ENCODE measurements at places on chromosomes 5 and 9.

DNA sequence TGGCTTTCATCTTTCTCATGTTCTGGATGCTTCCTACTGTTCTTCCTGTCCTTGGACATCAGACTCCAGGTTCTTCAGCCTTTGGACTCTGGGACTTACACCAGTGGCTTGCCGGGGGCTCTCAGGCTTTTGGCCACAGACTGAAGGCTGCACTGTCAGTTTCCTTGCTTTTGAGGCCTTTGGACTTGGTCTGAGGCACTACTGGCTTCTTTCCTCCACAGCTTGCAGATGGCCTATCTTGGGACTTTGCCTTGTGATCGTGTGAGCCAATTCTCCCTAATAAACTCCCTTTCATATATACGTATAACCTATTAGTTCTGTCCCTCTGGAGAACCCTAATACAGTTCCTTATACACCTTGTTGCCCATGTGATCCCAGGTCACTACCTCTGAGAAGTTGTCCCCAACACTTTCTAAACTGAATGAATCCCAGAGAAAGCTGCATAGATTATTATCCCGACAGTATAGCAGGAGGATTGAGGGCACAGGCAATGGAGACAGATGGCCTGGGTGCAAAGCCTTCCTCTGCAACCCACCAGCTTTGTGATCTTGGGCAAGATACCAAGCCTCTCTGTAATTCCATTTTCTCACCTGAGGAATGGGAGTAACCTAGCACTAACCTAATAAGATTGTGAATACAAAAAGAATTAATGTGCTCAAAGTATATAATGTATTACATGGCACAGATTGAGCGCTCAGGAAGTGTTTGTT lies 449.6 kb upstream of the BRINP1 start:
- no peak for DNase-seq

- no peak for DNase-seq
These were observed 38.2 kb upstream of the ZSWIM6 start for GRCh38 chr5:61293873-61294272.

DNA sequence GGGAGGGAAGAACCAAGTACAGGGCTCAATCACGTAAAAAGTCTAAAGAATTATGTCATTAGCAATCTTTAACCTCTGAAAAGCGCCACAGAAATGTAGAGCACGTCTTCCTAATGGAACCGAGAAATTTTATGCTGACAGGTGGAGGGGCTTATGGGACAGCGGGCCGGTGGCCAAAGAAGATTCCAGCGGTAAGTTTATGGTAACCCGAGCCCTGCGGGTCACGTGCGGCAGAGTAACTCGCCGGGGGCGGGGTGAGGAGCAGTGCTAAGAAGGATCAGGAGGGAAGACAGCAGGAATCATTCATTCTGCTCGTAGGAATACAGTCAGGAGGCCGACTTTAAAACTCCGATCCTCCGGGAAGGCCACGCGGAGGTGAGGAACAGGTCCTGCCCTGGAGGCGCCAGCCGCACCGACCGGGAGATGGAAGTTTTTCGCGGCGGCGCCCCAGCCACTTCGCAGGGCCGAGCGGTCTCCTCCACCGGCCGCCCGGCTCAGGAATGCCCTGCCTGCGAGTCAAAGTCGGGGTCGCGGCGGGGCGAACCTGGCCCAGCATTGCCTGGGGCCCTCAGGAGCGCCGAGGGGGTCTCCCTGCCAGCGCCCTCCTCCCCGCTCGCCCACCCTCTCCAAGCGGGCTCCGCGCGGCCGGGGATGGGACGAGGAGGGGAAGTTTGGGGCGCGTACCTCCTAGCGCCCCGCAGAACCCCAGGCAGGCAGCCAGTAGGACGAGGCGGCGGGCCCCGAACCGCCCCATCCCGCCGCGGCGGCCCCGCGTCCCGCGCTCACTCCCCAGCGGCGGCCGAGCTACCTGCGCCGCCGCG lies 101.8 kb downstream of the ESM1 start:
- no peak for DNase-seq

GRCh38 chr9:76537150-76537646 lies 78.2 kb downstream of the GCNT1 start:
- no peak for DNase-seq

- DNase-seq, result no peak
These were observed 37.9 kb downstream of the FBXW11 start for GRCh38 chr5:171968531-171968930.

- DNase-seq, result no peak
These were observed 4.0 kb downstream of the TTLL11 start for GRCh38 chr9:122088880-122089706.

DNA sequence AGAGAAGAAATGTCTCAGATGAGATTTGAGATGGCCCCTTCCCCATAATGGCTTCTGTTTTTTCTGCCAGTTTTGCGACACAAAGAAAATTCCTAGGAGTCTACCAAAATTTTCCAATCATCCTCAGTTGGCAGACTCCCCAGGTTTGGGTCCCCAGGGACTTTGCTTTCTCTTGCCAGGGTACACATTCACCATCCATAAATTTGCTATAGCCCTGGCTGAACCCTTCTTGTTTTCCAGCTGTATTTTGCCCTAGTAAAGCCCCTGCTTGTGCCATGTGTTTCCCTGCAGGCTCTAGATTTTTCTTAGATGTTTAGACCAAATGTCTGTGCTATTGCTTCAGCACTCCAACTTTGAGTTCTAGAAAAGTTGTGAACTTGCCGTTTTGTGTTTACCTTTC lies 283.2 kb downstream of the ANXA1 start:
- DNase-seq, result no peak

- no peak for DNase-seq
These were observed 122.3 kb downstream of the MTRR start for GRCh38 chr5:7991125-7991821.

GRCh38 chr5:83564069-83564749 lies 92.7 kb downstream of the VCAN start:
- DNase-seq, result no peak

GRCh38 chr5:16869821-16870796 lies 66.0 kb downstream of the MYO10 start:
- no peak for DNase-seq

GRCh38 chr5:167653645-167654106 lies 637.8 kb upstream of the WWC1 start:
- DNase-seq, result no peak

DNA sequence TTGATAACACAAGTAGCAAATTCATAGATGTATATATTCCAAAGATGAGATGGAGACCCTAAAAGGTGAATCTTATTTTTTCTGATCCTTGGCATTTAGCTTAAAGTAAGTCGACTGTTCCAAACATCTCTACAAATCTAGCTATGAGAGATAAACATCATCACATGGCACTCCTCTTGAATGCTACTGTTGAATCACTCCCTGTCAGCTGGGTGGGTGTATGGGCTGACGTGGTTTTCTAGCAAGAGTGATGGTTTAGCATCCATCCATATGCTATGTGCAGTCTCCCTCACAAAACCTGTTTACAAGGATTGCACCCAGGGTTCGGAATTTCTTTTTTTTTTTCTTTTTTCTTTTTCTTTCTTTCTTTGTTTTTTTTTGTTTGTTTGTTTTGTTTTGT lies 13.8 kb downstream of the ACO1 start:
- DNase-seq, result no peak

GRCh38 chr5:65819905-65820240 lies 97.9 kb downstream of the NLN start:
- no peak for DNase-seq

GRCh38 chr9:83754383-83754977 lies 46.7 kb upstream of the UBQLN1 start:
- no peak for DNase-seq

GRCh38 chr5:63655043-63655442 lies 307.2 kb downstream of the HTR1A start:
- DNase-seq, result no peak

DNA sequence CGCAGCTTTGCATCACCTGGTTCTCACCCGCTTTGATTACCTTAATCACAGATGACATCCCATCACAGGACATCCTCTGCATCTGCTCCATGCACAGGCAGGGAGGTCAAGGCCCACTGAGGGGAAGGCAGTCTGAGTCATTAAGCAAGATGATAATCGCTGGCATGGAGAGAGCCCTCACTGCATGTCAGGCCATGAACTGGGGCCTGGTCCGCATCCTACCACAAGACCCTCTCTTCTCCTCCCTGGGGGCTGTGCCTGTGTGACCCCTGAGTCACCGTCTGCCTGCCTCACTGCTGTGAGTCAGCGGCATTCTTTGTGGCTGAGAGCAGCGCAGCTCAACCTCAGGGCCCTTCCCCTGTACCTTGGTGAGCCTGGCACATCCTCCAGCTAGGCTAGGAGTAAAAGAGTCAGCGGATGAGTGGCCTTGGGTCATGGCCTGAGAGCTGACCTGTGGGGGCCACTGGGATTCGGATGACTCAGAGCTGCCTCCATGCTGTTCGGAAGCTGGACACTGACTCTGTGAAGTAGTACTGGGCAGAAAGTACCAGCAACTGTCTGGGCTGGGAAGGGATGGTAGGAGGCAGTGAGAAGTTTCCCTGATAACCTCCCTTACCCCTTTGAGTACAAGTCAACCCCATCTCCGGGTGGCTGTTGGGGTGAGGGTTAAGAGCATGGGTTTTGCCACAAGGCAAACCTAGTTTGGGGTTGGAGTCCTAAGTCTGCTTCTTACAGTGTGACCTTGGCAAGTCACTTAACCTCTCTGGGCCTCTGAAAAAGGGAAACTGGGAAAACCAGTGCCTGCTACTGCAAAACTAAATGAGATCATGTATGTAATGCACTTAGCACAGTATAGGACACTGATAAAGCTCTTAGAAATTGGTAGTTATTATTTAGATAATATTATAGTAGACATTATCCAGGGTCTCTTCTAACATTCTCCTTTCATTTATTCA lies 14.6 kb upstream of the ARSI start:
- no peak for DNase-seq

DNA sequence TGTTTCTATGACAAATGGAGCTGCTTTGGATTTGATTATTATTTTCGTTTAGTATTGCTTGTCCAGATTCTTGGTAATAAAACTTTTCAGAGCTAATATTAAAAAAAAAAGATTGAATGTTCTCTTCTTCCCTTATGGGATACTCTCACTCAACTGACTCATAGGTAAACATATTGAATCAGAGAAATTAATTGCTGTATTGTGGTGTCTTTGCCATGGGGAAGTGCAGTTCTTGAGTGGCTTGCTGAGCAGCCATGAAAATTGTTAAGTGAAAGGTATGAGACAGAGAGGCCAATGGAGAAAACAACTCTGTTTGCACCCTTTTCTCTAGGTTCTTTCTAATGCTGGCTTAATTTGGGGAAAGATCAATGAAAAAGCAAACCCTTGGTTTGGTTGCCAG lies 149.9 kb upstream of the HMHB1 start:
- DNase-seq, result no peak

DNA sequence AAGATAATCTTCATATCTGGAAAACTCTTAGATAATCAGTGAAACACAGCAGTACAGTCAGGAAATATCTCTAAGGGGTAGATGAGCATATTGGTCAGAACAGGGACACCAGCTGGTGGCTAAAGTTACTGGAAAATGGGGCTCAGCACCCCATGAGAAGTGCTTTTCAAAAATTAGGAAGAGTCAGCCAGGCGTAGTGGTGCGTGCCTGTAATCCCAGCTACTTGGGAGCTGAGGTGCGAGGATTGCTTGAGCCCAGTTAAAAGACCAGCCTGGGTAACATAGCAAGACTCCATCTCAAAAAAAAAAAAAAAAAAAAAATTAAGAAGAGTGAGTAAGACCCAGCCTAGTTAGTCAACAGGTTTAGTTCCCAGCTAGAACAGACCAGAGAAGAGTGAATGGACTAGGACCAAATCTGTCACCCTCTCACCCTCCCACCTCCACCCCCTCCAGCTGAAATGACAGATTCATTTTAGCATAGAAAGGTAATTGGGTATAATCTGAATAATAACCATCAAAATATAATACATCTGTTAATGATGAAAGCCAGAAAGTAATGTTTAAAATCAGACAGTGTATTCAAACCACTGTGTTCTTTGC lies 120.9 kb downstream of the CDC42SE2 start:
- DNase-seq, result no peak

DNA sequence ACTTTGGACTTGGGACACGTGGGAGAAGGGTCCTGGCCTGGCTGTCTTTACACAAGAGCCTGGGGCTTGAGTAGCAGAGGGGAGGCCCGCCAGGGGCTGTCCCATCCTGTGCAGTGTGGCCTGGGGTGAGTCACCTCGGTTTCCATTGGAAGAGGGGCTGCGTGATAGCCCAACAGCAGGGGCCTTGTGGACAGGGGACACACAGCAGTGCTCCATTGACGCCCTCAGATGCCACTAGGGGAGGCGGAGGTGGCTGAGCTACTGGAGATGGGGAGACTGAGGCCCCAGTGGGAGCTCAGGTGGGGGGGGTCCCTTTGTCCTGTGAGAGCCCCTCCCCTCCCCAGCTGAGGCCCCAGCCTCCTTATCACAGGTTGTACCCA lies 50.0 kb upstream of the RNU6ATAC start:
- DNase-seq, result no peak

GRCh38 chr5:147538236-147538635 lies 28.4 kb upstream of the DPYSL3 start:
- DNase-seq, result no peak

- DNase-seq, result no peak
These were observed 148.6 kb downstream of the CDH9 start for GRCh38 chr5:26889815-26890214.

DNA sequence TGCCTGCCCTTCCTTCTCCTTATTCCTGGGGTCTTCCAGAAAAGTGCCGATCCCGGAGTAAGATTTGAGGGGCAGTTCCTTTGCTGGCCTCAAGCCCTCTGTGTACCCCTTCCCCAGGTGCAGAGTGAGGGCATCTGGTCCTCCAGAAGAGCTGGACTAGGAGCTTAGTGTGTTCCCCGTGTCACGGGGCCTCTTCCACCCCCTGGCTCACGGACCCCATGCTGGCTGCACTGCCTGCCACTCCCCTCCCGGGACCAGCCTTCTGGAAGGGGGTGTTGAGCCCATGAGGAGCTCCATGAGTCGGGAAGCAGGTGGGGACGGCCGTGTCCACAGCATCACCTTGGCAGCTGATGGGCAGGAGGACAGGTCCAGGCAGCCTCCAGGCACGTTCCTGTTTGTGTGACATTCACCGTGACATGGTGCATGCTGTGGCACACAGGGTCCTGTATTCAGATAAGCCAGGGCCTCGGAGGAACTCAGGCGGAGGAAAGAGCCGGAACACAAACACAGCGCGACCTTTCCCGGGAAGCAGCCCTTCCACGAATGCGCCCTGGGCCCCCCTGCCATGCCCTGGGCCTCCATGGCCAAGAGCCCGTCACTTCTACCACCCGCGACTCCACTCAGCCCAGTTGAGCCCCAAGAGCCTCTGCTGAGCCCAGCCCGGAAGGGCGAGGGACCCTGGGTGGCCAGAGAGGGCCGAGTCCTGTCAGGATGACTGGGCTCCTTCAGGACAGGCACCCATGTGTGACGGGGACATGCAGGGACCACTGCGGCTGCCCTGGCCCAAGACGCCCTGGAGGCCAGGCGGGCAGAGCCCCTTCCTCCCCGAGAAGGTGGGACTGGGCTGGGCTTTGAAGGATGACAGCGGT lies 5.9 kb upstream of the LCN1 start:
- DNase-seq, result no peak

DNA sequence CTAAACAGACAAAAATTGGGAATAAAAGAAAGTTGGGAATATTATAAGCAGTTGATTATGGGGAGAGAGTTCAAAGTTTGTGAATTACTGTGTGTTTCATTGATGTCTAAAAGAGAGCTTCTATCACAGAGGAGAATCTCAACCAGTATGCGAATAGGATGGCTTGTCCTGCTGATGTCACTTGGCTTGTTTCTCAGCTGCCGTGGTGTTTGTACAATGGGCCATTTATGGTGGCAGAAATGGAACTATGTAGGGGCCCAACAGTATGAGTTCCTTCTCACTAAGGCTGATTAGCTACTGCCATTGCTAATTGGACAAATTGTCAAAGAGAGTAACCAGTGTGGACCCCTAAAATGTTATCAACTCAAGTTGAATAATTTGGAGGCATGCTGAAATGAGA lies 103.9 kb downstream of the ST8SIA4 start:
- no peak for DNase-seq

GRCh38 chr9:106334081-106334480 lies 528.9 kb upstream of the ZNF462 start:
- DNase-seq, result no peak

Data from activated naive CD8-positive, alpha-beta T cell treated with anti-CD3 and anti-CD28 coated beads, Interleukin-2, amount 50 U/mL, for 16 hours (primary cell).